Germinal center (tissue), 1 donor: ENCODE measurements at places on chromosomes 5 and 9.

DNA sequence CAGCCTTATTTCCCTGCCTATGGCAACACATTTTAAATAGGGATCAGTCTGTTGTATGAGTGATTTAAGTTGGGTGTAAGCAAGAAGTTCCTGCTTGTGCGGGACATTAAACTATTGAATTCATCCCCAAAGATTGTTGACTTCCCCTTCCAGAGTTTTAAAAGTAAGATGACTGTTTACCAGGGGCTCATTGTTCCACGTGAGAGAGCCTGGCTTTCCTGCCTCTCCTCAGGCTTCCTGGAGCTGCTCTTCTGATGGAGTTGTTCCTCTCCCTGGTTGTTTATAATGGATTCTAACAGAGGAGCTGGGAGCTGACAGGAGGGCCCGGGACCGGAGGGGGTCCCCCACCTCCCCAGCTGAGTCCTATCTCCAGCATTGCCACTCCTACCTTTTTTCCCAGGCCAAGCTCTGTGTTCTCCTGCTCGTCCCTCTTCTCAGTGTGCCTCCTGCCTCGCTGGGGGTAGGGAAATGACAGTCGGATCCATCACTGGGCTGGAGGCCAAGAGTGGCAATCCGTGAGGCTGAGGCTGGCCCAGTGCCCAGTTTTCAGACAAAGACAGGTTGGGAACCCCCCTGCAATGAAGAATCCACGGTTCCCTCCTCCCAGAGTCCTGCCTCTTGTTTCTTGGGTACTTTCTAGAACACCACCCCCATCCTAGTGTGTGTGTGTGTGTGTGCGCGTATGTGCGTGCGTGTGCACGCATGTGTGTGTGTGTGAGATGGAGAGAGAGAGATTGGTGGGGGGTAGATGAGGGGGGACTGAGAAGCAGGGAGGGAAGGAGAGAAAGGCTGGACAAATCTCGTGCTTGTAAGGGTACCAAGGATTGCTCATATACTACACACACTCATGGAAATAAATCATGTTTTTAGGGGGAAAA lies 123.7 kb upstream of the NFIB start:
- no peak for DNase-seq

DNA sequence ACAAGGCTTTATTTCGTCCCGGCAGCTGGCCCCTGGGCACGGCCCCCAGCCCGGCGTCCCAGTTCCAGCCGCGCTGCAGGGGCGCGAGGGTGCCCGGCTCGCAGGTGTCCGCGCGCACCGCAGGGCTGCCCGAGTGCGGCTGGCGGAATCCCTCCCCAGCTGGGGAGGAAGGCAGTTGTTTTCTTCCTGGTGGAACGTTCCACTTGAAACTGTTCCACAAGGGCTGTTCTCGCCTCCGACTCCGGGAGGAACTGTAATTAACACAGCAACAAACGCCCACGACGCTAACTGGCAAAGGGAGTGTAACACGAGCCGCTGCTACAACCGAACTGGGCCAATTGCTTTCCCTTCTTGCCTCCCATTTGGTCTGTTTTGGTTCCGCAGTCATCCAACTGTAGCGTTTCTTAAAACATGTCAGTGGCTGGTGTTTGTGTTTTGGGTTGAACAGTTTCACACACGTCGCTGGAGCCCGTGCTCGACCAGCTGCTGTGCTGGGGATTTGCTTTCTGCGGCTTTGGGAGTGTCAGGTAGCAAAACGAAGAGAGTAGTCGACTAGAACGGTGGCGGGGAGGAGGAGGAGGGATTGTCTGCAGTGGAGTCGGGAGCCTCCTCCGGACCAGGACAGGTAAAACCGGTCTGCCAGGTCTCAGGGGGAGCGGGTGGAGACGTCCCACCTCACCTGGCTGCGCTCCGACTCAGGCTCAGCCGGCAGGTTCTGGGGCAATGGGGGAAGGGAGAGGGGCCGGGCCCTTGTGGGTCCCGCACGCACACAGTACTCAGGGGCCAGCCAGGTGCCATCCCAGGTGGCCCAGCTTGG lies 131.6 kb upstream of the NIPBL start:
- peak; percentile 68 for DNase-seq

DNA sequence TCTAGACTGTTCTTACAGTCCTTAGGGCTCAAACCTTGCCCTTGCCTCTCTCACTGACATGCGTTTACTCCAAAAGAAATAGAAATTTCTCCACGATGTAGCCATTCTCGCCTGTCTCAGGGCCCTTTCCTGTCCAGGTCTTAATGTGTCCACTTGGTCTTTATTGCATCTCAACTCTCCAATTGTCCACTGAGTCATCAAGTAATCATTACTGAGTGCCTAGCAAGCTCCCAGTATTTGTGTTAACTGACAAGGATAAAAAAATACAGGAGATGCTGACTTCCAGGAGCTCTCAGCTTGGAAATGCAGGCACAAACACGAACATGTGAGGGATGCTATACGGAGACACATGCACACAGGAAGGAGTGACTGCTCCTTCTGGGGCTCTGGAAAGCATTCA lies 147.3 kb downstream of the ARSB start:
- DNase-seq = no peak

DNA sequence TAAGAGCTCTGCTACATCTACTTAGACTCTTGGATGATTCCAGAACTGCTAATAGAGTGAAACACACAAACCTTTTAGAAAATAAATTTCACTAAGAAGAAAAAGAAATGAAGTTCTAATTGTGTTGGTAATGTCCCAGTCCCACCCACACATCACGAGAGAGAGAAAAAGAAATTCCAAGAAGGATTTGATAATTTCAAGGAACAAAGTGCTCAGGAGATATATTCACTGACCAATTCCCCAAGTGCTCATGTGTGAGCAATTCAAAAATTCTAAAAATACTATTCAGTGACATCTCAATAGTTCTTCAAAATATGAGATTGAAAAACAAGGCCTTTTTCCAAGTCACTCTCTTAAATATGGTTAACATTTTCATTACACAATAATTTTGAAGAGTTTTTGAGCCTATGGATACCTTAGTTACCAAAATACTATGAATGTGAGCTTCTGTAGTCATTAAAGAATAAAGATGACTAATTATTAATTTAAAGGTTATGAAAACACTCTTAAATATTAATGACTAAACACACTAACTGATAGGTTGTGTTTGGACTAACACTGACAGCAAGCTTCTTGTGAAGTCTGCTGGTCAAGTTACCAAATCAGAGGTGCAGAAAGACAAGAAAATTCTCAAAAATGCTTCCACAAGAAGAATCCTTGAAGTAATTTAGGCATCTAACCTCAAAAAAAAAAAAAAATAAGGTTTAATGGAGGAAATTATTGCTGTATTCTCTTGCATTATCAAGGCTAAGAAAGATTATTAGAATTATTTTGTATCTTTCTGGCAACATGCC lies 245.3 kb downstream of the PDE4D start:
- DNase-seq = no peak

- DNase-seq = no peak
Measured at GRCh38 chr9:78905387-78905786, 608.5 kb downstream of the PSAT1 start.
